ENCODE measurements at places on chromosomes 3 and 15.

DNA sequence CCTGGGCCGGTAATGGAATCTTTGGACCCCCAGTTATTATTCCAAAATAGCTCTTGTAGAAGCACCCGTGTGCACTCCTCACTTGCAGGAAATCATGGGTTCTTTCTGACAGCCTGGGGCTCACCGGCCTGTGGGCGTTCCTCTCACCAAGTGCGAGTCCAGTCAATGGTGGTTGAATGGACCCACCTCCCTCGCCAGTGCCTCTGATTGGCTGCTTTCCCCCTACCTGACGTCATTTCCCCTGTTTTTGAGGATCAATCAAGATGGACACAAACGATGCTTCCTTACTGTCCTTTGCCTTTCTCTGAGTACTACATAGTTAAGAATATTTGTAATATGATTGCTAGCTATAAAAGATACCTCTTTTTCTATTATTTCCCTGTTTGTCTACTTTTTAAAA, 18.1 kb downstream of the MOBP start:
- no peak for DNase-seq

DNA sequence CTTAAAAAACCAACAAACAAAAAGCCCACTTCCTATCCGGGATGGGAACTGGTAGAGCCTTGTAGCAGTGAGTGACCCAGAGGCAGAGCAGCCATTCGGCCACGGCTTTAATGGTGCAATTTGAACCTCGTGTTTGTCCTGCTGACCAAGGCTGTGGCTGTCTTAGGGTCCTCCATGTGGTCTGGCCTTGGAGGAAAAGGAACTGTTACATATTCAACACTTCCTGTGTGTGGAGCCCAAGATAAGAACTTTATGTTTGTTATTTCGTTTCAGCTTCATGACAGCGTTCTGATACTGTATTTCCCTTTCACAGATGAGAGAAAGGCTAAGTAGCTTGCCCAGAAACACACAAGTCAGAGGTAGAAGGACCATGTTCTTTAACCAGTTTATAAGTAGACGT, 269.8 kb downstream of the SV2B start:
- DNase-seq: no peak

DNA sequence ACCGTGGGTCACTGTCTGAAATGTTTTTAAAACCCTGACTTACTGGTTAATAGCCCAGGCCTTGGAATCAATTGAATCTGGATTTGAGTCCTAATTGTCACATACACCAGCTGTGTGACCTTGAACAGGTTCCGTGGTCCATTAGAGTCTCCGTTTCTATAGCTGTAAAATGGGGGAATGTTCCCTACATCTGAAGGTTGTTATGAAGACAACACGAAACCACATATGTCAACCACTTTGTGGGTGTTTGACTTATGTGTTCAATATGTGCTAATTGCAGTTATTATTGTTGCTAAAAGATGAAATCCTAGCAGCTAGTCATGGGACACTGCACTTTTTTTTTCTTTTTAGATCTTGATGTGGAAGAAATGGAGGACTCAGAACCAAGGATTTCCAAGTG, 35.3 kb downstream of the ZBTB38 start:
- no peak for DNase-seq

GRCh38 chr3:49017971-49018706, at the start of gene DALRD3:
Gene DALRD3, minus strand, starts transcription at chr3:49018580. Its CDS starts 16 bp downstream, at chr3:49018564.
- DNase-seq: peak; percentile 83

GRCh38 chr3:134847349-134847748, 52.3 kb downstream of the EPHB1 start:
- DNase-seq: no peak

DNA sequence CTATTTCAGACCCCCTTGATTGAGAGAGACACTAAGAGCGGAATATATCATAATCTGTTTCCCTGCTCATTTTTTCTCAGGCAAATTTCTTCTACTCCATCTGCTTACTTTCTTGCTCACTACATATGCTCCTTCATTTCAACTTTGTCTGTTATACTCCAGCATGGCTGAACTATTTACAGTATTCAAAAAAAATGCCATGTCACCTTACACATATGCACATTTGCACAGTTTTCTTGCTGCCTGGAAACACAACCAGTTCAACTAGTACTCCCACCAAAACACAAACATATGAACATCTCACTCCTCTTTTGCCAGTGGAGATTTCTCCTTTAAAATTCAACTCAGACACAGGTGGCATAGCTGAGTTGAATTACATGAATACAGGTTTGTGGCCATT, 1142.1 kb upstream of the CADM2 start:
- no peak for DNase-seq

GRCh38 chr3:112597945-112598344, 36.1 kb downstream of the SLC35A5 start:
- DNase-seq: no peak

- DNase-seq: no peak
These were observed 3.9 kb upstream of the BNC1 start for GRCh38 chr15:83288381-83288801.

Data from GM12892 (cell line).